Activated naive CD8-positive, alpha-beta T cell treated with anti-CD3 and anti-CD28 coated beads, Interleukin-2, amount 10 ng/mL, durations not matched to agents 7 days and 5 days (primary cell): ENCODE measurements at places on chromosomes 4 and X. TPM values are rescaled to one million over a fixed set of nuclear protein-coding genes. Genes with fewer than 3 reads are reported as not detected.

The WDFY3 gene
- 1.1 TPM for total RNA-seq

GRCh38 chr4:150065740-150066139 lies 12.5 kb upstream of the DCLK2 start:
- DNase-seq = no peak
- H3K36me3 ChIP-seq = no peaks in the 10 kb centered on the region
- no peak overlapping the region for H3K4me3 ChIP-seq
- H3K4me1 ChIP-seq = no peaks in the 10 kb centered on the region
- H3K27me3 ChIP-seq = peaks cover 6% of the 10 kb centered on the region

DNA sequence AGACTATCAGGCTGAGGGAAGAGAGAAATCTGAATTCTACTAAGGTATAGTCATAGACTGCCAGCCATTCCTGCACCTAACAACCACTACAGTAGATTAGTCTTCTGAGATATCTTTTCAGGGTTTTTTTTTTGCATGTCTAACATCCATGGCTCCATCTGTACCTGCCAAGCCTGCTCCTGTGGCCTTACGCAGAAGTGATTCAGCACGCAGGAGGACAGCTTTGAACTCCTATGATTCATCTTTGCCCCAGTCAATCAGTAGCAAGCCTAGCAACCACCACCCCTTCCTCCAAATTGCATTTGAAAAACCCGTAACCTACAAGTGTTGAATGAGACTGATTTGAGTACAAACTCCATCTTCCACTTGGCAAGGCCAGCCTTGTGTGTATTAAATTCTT lies 520.7 kb upstream of the HS3ST1 start:
- H3K27ac ChIP-seq = no peak overlapping the region
- no peak for DNase-seq
- no peak overlapping the region for H3K4me3 ChIP-seq
- H3K27me3 ChIP-seq = no peaks in the 10 kb centered on the region
- no peaks in the 10 kb centered on the region for H3K4me1 ChIP-seq

DNA sequence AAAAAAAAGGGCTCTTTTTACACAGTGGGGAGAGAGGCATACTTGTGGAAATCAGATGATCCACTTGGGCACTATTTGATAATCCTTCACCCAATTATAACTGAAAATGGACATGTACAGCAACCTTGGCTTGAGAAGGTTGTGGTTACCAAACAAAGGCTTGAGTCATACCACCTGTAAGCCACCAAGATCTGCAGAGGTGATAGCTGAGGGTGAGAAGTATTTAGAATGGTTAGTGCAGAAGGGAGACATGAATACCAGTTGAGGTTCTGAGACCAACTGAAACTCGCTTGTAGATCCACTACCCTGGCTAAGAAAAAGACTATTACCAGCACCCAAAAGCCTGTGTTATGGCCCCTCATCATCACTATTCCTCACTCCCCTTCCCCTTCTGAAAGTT lies 614.0 kb downstream of the STIM2 start:
- no peak overlapping the region for H3K27ac ChIP-seq
- H3K4me3 ChIP-seq = no peak overlapping the region
- no peaks in the 10 kb centered on the region for H3K36me3 ChIP-seq
- H3K4me1 ChIP-seq = no peaks in the 10 kb centered on the region
- no peak for DNase-seq
- no peaks in the 10 kb centered on the region for H3K27me3 ChIP-seq

DNA sequence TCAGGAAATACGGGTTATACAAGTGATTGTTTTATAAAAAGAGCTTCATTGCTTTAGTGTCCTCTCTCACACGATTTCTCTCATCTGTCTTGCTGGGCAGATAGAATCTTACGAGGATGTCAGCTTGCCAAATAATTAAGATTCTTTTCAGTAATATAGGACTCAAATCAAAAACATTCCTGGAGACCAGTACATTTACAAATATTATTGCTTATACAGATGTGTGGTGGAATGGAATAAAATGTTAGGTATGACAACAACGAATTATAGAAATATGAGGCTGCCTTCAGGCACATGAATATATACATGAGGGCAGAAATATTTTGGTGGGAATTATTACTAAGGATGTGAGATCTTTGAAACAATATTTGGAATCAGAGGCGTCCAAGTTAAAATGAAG lies 88.9 kb downstream of the GC start:
- H3K4me3 ChIP-seq = no peak overlapping the region
- H3K27ac ChIP-seq = no peak overlapping the region
- no peaks in the 10 kb centered on the region for H3K4me1 ChIP-seq
- peaks cover 6% of the 10 kb centered on the region for H3K27me3 ChIP-seq
- H3K36me3 ChIP-seq = no peaks in the 10 kb centered on the region
